ENCODE measurements at places on chromosomes 3 and 15. TPM values are rescaled to one million over a fixed set of nuclear protein-coding genes. Genes with fewer than 3 reads are reported as not detected.

CCDC13 gene
- total RNA-seq, result not detected

DNA sequence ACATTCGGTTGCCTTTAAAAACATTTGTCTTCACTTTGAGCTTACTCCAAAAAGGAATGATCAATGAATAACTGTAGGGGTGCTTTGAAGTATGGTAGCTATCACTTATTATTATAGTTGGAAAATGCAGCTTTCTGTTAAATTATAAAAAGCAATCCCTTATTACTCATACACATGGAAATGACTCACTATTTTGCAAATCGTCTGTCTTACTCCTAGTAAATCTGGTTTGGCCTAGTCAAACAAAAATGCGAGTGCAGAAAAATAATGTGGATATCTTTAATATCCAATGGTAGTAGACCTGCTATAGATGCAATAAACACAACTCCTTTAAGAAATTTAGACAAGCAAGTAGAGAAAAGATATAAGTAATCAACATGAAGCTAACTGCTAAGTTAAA is 112.5 kb downstream of the ZIC1 start:
- DNase-seq, result no peak

DNA sequence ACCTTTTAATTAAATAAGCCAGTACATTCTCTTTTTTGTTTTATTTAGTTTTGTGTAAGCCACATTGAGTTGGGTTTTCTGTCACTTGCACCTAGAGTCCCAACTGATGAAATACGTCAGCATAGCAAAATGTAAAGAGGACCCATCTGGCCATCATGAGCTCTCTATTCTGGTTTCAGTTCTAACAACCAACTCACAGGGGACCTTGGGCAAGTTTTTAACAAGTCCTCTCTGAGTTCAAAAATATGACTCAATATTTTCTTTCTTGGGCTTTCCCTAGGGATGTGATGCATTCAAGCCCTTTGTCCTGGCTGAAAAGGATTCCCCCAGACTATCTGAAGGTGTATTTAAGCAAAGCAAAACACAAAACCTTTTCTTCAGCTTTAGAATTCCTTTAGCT is 32.9 kb downstream of the PLCH1 start:
- no peak for DNase-seq

DNA sequence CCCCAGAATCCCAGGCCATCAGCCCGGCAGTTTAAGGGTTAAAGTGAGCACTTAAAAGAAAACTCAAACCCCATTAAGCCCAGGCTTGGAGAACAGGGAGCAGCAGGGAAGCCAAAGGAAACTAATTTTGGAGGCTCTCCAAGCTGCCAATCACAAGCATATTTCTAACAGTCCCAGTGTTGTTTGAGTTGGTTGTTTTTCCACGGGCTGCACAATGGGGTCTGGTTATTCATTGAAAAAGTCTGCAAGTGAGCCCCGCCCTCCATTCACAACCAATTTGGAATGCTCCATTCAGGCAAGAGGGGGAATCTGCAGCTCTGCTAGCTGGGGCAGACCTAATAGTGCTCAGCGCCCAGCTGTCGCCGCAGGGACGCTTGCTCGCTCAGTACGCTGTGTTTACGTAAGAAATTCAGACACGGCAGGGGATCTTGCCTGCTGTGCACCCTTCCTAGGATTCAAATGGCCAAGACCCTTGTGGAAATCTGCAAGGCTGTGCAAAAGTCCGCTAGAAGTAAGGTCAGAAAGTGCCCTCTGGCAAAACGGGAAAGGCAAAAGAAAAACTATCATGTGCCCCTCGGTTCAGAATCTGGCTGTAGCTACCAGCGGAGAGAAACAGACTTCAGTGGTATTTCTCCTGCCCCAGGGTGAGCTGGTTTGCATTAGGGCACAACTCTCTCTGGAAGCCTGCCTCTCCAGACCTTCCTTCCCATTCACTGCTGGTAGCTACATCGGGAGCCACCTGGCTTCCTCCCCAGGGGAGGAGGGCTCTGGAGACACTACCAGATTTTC is 11.0 kb downstream of the ETV5 start:
- no peak for DNase-seq

- no peak for DNase-seq
These were observed 307.0 kb downstream of the EPHA6 start for GRCh38 chr3:97121386-97121785.

DNA sequence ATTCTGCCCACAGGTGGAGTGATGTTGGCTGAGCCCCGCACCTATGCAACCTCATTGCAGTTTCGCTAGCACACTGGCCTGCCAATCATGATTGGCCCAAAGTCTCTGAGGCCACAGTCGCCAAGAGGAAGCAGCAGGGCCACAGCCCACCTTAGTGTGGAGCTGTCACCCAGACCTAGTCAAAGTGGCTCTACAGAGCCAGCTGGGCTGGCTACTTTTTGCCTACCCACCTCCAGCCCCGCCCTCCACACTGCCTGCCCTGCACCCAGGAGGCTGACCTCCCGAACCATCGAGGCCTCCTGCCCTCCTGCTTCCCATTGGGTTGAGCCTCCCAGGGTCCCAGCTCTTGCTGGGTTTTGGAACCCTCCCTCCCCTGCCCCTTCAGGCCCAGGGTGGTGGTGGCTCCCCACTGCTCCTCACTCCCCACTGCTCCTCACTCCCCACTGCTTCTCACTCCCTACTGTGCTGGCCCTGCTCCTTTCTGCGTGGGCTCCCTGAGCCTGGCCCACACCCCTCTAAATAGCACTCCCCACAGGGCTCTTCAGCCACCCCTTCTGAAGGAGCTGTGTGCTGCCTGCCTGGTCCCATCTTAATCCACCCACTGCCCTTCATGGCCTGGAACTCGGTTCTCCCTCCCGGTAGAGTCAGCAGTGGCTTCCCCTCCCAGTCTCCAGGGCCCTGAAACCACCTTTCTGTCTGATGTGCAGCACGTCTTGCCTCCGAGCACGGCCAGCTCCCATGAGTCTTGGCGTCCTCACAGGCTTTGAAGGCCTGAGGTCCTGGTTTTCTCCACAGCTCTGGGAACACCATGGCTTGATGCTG is 89.3 kb downstream of the WNT7A start:
- DNase-seq, result no peak

DNA sequence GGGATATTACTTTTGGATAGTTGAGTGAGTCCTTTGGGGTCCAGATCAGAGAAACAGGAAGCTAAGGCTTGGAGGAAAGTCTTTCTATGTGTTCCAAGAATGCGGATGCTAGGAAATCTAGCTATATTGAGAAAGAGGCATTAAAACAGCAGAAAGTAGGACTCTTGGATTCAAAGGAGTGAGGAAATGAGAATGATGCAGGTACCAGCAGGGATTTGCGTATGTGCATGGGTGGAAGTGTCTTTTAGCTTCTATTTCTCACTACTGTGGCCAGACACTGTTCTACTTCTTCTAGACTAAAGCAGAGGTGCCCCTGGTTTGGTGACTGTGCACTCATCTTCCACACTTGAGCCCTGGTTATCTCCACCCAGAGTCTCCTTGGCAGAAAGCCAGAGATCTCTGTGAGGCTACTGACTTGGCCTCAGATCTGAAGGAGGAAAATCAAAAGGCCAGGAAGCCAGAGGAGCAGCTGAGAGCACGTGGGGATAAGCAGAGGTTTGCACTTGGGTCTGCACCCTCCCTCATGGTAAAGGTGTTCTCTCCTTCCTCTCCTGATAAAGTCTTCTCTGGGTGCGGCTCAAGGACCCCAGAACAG is 44.3 kb downstream of the ATP2B2 start:
- DNase-seq, result no peak

GRCh38 chr3:108017587-108017986 is 73.2 kb downstream of the CD47 start:
- DNase-seq, result no peak

DNA sequence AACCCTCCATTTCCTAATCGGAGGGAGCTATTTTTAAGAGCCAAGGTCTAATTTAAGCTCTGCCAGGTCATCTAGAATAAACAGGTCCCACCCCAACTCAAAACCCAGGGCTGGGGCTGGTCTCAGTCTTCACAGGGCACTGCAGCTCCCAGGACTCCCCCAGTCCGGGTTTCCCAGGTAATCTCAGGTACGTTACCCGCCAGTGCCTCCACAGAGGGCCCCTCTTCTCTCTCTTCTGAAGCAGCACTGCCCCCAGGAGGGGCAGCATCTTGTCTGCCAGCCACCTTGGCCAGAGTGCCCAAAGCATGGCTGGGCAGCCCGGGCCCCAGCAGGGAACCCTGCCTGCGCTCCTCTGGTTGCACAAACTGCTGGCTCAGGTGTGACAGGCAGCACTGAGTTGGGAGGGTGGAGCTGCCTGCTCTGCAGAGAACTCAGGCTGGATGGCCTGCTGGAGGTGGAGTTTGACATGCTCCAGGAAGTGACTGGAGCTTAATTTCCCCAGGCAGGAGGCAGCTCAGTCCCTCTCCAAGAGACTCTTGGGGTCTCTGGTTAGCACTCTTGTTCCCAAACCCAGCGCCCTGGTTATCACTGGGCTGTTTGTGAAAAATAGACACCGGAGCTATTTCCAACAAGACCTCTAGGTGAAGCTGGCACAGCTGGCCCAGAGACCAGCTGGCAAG is at the start of gene PLA2G4F:
TSS of gene PLA2G4F (minus strand) at position 394 of the 680 bp plus-strand sequence. CDS start at position 307, 87 bp downstream.
- no peak for DNase-seq

DNA sequence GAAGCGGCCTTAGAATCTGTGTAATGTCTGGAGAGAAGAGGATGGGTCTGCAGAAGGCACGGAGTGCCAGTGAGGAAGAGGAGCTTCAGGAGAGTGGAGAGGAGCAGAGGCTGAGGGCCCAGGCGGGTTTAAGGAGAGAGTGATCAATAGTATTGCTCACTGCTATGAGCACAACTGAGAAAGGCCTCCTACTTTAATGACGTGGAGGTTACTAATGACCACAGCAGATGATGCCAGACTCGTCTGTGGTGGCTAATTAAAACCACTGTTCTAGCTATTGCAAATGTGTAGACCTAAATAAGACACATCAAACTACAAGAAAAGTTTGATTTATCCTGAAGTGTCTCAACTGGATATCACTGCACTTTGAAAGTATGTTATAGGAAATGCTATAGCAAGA is 33.2 kb downstream of the MTMR10 start:
- no peak for DNase-seq

All from H4 (cell line).